ENCODE measurements at places on chromosomes 1 and 21. TPM values are rescaled to one million over a fixed set of nuclear protein-coding genes. Genes with fewer than 3 reads are reported as not detected.

The C1orf216 gene
- total RNA-seq: 4.0 TPM

The USP21 gene
- total RNA-seq: 42.3 TPM

The FCRL6 gene
- 2.4 TPM for total RNA-seq

DNA sequence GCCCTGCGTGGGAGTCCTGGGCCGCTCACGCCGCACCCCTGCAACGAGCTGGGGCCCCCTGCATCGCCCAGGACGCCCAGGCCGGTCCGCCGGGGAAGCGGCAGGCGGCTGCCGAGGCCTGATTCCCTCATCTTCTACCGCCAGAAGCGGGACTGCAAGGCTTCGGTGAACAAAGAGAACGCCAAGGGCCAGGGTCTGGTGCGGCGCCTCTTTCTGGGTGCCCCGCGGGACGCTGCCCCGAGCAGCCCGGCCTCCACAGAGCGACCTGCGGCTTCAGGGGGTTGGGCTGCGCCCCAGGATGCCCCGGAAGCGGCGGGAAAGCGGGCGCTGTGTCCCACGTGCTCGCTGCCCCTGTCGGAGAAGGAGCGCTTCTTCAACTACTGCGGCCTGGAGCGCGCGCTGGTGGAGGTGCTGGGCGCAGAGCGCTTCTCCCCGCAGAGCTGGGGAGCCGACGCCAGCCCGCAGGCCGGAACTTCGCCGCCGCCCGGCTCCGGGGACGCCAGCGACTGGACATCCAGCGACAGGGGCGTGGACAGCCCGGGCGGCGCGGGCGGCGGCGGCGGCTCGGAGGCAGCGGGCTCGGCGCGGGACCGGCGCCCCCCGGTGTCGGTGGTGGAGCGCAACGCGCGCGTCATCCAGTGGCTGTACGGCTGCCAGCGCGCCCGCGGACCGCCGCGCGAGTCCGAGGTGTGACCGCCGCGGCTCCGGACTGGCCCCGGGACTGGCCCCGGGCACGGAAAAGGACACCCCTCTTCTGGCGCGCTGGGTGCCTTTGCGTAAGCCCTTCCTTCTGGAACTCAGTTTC, 2.7 kb downstream of the FAM110D start:
- no peaks in the 10 kb centered on the region for H3K36me3 ChIP-seq
- H3K4me3 ChIP-seq: peak overlapping the region; percentile 54
- H3K27ac ChIP-seq: no peak overlapping the region

DNA sequence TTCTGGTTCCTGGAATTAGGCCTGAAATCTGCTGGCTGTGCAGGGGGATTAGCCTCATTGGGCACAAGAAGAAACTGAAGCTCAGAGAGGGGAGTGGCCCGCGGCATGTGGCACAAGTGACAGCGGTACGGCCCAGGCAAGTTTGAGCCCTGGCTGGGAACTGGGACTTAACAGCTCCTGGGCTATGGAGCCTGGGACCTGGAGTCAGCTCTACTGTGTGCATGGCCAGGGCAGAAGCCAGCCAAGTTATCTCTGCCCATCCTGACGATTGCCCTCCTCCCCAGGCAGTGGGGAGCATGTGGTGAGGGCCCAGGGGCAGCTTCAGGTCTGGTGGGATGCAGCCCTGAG, 61.3 kb downstream of the ALPL start:
- H3K4me1 ChIP-seq: no peaks in the 10 kb centered on the region
- no peak for DNase-seq
- no peaks in the 10 kb centered on the region for H3K36me3 ChIP-seq
- no peak overlapping the region for H3K4me3 ChIP-seq
- H3K27me3 ChIP-seq: no peaks in the 10 kb centered on the region

The FAM72B gene
- total RNA-seq: not detected

DNA sequence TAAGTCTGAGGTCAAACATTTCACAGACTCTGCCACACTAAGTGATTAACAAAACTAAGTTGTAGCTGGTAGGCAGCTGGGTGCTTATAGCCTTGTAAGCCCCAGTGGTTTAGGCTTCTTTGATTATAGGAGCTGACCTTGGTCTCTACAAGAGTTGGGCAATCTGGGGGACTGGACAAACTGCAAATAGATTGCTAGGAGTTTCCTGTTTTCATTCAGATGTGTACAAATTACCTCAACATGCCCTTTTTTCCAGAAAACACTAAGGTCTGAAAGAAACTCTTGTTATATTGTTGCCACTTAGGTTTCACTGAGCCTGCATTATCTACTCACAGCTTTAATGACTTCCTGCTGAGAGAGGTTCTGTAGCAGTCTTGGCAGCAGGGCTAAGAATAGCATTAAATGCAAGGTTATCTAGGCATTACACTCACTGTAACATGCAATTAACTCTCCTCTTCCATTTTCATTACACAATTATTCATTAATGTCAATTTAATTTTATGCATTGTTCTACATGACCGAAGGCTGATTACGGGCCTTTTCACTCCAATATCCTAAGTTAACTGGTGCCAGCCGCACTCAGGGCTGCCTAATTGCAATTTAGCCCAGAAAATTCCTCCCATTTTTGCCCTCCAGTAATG, 314.0 kb downstream of the LMO4 start:
- no peaks in the 10 kb centered on the region for H3K4me1 ChIP-seq
- H3K27ac ChIP-seq: no peak overlapping the region
- no peak for DNase-seq
- no peak overlapping the region for H3K4me3 ChIP-seq

The FH gene
- total RNA-seq: 33.8 TPM

DNA sequence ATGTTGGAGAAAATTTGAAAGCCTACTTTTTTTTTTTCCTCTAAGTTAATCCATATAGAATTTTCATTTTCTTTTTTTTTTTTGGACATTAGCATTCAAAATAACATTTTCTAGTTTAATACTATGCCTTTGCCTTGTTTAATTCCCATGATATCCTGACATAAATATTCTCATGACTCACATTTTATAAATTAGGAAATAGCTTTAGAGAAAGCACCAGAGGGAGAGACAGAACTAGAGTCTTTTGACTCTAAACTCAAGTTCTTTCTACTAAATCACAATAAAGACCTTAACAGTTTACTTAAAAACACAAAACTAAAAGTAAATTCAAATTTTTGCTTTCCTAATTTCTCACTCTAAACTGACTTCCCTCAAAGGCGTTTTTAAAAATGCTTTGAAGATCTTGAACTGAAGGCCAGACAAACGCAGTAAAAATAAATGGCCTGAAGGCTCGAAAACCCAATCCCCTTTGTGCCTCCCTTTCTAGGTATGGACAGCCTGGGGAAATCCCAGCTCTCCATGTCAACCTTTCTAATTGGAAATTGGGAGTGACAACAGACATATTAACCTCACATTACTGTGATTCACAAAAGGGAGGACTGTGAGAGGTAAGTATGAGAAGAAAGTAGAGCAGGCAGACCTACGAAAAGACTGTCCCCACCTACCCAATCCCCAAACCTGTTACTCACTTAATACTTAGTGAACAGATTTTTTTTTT, 104.6 kb downstream of the ENAH start:
- H3K36me3 ChIP-seq: no peaks in the 10 kb centered on the region
- no peaks in the 10 kb centered on the region for H3K4me1 ChIP-seq
- H3K4me3 ChIP-seq: no peak overlapping the region
- no peak overlapping the region for H3K27ac ChIP-seq
- DNase-seq: no peak
- no peaks in the 10 kb centered on the region for H3K27me3 ChIP-seq

The KRTAP11-1 gene
- total RNA-seq: not detected

DNA sequence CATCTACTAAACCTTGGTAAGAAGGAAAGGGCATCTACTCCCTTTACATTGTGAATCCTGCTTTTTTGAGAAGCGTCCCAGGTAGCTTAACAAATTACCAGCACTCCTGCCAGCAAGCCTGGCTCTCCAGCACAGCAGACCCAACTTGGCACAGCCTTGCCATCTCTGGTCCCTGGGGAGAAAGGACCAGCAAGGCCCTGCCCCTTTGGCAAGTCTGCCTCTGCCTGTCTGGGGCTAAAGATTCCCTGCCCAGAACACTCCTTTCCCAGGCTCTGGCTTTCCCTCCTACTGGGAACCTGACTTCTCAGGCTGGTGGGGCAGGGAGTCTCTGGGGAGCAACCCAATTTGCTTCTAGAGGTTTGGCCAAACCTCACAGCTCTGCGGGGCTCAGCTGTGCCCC, 68.5 kb downstream of the ATP2B4 start:
- H3K4me1 ChIP-seq: peaks cover 36% of the 10 kb centered on the region
- no peak overlapping the region for H3K4me3 ChIP-seq
- no peak for DNase-seq
- no peaks in the 10 kb centered on the region for H3K27me3 ChIP-seq
- no peaks in the 10 kb centered on the region for H3K36me3 ChIP-seq

DNA sequence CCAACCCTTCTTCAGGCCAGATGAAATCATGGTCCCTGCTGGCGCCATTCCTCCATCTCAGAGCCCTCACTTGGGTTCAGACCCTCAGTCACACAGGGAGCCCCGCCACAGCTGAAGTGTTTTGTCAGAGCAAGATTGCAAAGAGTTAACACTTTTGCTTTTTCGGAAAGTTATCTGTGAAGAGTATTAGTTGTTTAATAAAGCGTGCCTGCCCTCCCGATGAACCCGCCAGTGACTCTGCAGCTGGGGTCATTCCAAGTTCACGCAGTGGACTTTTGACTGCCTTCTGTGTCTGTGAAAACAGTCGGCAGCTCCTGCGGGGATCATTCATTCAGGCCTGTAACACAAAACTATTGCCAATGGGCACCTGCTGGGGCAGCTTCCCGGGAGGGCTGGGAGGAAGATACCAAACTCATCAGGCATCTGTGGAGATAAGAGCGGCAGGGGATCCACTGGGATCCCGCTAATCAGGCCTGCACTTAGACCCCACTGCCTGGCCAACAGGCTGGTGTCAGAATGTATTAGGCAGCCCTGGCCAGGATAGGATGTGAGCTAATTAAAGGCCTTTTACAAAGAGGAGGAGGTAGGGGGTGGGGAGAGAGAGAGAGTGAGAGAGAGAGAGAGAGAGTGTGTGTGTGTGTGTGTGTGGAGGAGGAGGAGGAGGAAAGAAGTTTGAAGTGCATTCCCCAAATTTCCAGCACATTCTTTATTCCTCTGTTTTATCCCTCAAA, 184.5 kb downstream of the DHRS3 start:
- DNase-seq: peak; percentile 71
- H3K36me3 ChIP-seq: no peaks in the 10 kb centered on the region
- no peak overlapping the region for H3K4me3 ChIP-seq
- H3K4me1 ChIP-seq: peaks cover 29% of the 10 kb centered on the region
- no peaks in the 10 kb centered on the region for H3K27me3 ChIP-seq
- peak overlapping the region; percentile 54 for H3K27ac ChIP-seq

The IPO13 gene
- total RNA-seq: 28.4 TPM

DNA sequence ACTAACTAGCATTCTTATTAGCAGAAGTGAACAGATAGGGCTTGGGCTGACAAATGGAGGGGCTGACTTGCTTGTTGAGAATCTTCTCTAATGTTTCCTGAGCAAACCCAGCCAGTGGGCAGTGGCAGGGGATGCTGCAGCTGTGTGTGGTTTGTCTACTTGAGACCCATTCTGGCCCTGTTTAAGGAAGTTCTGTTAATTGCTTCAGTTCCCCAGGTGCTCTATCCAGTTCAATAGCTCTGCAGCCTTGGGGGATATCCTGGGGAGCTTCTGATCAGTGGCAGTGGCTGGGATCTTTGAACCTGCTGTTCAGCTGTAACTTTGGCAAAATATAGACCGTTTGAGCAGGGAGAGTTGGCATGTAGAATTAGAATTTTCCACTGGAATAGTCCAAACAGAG, 137.4 kb downstream of the ZNF326 start:
- H3K27me3 ChIP-seq: no peaks in the 10 kb centered on the region
- no peak overlapping the region for H3K27ac ChIP-seq
- no peaks in the 10 kb centered on the region for H3K36me3 ChIP-seq
- no peaks in the 10 kb centered on the region for H3K4me1 ChIP-seq

GRCh38 chr1:30275926-30276764, 447.2 kb downstream of the MATN1 start:
- no peak overlapping the region for H3K4me3 ChIP-seq
- DNase-seq: no peak
- H3K27me3 ChIP-seq: no peaks in the 10 kb centered on the region
- no peaks in the 10 kb centered on the region for H3K36me3 ChIP-seq

DNA sequence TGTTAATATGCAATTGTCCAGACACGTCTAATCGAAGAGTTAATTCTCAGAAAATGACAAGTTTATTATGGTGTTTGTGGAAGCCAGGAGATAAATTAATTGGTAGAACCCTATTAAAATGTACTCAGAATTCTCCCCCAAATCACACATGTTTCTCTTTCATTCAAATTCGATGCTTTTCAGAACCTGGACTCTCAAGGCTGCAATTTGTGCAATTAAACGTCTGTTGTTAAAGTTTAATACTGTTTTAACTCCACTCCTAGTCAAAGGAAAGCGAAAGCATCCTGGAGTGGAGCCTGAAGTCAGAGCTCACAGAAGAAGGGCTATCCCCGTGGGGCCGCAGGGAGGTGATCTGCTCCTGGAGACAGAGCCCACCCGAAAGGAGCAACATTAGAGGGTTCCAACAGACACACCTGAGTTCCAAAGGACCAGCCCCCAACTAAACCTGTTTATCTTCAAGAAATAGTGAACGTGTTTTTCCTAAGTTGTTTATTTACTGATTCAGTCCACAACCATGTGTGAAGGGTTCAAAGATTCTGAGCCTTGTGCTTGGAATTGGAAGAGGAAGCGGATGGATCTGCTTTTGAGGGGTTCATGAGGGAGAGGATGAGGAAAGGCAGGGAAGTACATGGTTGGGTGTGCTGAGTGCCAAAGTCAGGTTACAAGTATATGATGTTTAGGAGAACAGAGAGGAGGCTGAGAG, 68.0 kb upstream of the AKT3 start:
- H3K36me3 ChIP-seq: no peaks in the 10 kb centered on the region
- H3K27me3 ChIP-seq: peaks cover 3% of the 10 kb centered on the region
- H3K4me3 ChIP-seq: peak overlapping the region; percentile 17
- peak overlapping the region; percentile 10 for H3K27ac ChIP-seq

DNA sequence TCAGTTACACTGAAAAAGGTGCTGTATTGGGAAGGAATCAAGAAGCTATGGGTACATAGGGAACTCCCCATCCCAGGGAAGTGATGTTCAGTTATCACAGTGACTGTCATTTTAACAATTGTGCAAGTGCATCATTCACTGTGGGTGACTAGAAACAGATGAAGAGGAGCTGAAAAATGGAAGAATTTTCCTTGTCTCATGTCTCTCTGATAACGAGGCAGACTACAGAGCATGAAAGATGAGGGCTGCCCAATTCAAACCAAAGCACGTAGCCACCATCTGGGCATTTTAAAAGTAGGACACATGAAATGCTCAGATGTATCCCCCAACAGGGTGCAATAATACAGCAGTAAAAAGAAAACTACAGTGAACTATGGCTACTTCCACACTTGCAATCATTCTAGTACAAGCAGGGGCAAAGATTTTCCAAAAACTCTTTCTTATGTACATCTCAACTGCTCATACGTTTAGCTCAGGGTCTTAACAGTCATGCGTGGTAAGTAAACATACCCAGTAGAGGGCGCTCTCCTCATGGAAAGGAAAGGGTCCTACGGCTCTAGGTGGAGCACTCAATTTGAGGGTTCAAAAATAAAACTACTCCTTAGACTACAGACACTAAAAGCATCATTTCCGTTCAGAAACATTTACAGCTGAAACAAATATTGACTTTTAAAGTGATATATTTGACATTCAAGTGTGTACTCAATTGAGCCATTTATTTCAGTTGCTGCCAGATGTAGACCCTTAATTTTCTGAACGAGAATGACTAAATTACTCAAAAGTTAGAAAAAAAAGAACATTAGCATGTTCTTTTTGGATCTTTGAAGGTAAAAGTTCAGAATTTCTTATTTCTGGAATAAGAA, 143.2 kb downstream of the KCTD3 start:
- H3K4me1 ChIP-seq: no peaks in the 10 kb centered on the region
- H3K27me3 ChIP-seq: no peaks in the 10 kb centered on the region
- H3K4me3 ChIP-seq: no peak overlapping the region
- no peak overlapping the region for H3K27ac ChIP-seq
- DNase-seq: no peak

- no peaks in the 10 kb centered on the region for H3K4me1 ChIP-seq
- peak overlapping the region; percentile 38 for H3K4me3 ChIP-seq
- H3K27me3 ChIP-seq: no peaks in the 10 kb centered on the region
- DNase-seq: peak; percentile 99
- peak overlapping the region; percentile 57 for H3K27ac ChIP-seq
Observed at GRCh38 chr1:16217061-16217785, 4.8 kb upstream of the ARHGEF19 start.

All from Peyer's patch (tissue), 4 donors.